Lower leg skin (tissue), 4 donors: ENCODE measurements at places on chromosomes 2 and 18. TPM values are rescaled to one million over a fixed set of nuclear protein-coding genes. Genes with fewer than 3 reads are reported as not detected.

IL18RAP gene
- not detected for total RNA-seq

RIT2 gene
- total RNA-seq = not detected

ASB1 gene
- total RNA-seq = 16.6 TPM

DSC3 gene
- total RNA-seq = 695 TPM

COBLL1 gene
- total RNA-seq = 43.2 TPM
